ENCODE measurements at places on chromosomes 5 and 9. TPM values are rescaled to one million over a fixed set of nuclear protein-coding genes. Genes with fewer than 3 reads are reported as not detected.

DNA sequence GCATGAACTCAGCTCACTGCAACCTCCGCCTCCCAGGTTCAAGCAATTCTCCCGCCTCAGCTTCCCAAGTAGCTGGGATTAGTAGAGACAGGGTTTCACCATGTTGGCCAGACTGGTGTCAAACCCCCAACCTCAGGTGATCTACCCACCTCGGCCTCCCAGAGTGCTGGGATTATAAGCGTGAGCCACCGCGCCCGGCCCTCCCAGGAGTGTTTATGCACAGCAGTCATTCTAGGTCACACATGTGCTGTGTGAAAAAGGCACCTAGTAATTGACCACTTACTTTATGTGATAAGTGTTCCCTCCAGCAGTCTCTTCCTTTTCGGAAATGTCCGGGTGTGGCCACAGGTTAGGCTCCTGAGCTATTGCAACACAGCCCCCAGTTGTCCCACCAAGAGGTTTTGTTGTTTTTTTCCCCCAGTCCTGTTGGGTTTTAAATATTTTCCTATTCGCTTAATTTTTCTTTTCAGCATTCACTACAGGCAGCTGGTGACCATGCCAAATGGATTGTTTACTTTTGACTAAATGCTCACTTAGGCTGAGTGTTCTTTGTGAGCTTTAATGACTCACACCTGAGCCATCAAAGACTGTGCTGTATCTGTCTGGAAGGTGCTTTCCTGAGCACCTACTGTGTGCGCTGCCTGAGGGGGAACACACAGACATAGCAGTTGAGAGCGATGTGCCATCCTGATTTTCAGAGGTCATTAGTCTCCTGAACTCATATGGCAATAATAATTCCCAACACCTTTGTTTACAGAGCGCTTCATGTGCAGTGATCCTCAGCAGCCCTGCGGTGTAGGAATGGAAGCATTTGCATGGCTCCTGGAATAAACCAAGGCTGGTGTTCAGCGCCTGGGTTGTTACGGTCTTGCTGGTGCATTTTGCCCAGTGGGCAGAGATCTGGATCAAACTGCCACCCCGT, 94.3 kb downstream of the MVB12B start:
- DNase-seq: peak; percentile 89

CDH9 gene
- not detected for total RNA-seq

- no peak for DNase-seq
Observed at GRCh38 chr9:124356745-124357390, 58.4 kb downstream of the PSMB7 start.

TRIM7 gene
- total RNA-seq: 56.2 TPM

NPR3 gene
- total RNA-seq: 2.6 TPM

DPM2 gene
- 46.9 TPM for total RNA-seq

SLC46A2 gene
- not detected for total RNA-seq

DNA sequence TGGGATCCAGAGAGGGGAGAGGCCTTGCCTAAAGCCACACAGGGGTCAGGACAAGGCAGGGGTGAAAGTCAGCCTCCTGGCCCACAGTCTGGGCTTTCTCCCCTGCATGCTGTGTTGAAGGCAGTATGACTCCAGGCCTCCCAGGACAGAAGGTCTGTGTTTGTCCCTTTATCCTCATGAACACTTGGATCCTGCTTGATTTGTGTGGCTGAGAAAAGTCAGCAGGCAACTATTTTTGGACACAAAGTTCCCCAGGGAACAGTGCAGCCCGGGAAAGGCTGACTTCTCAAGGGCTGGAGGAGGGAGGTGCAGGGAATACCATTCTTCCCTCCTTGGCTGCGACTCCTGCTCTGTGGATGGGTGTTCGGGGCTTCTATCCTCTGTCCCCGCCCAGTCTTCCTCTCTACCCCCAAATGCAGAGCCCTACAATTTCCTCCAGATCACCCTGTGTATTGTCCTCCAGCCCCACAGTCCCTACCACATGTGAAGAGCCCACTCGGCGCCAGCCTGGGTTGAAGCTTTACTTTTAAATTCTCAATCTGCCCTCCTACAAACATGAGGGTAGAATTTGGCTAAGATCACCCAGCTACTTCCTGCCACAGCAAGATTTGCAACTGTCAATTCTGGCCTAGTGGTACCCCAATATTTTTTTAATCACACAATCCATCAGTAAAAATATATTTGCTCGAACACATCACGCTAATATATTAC, 4.1 kb downstream of the AKNA start:
- no peak for DNase-seq

DNA sequence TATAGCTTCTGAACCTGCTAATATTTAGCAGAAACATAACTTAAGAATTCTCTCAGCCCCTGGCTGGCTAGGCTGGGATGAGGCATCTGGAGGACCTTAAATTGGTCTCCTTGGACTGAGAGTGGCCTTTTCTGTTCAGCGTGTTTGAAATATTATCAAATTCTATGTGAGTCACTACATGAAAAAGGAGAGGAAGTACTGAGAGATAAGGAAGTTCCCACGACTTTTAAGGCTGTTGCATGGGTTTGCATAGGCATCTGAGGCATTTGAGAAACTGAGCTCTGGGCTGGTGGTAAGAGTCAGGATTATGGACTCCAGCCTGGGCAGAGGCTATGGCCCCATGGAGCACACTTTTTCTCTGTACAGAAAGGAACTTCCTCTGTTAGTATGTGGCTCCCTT, 816.2 kb upstream of the GRAMD2B start:
- DNase-seq: no peak

Measured in Caki2 (cell line).